ENCODE measurements at places on chromosomes 1 and 21.

DNA sequence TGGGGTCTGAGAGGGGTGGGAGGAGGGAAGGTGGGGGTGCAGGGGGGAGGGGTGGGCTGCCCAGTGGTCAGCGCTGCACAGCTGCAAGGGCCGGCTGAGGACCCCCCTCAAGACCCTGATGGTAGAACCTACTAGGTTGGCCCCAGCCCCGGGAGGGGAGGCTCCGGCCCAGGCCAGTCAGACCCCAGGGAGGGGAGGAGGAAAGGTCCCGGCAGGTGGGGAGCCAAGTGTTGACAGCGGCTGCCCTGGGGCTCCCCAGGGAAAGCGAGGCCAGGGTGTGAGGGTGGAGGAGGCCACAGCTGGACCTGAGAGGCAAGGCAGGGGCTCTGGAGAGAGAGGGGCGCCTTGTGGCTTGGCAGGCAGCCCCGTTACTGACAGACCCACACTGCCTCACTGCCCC lies 31.1 kb downstream of the MEGF6 start:
- no peak for DNase-seq

DNA sequence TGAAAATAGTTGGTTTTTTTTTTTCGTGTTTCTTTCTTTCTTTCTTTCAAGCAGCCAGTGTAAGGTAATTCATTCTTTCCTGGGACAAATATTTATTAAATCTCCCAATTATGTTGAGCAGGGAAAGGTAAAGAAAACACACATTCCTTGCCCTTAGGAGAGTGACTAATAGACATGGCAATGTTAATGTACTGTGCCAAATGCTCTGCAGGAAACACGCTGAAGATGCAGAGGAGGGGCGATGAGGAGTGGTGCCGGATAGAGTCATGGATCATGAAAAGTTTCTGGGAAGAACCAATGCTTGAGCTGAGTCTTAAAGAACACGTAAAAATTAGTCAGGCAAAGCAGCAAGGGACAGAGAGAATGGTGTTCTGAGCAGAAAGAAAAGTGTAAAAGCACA lies 199.2 kb downstream of the DNM3 start:
- no peak for DNase-seq

GRCh38 chr1:107724648-107725047 lies 240.3 kb downstream of the VAV3 start:
- no peak for DNase-seq

- DNase-seq, result no peak
Measured at GRCh38 chr1:175134500-175134899, 58.1 kb downstream of the KIAA0040 start.

DNA sequence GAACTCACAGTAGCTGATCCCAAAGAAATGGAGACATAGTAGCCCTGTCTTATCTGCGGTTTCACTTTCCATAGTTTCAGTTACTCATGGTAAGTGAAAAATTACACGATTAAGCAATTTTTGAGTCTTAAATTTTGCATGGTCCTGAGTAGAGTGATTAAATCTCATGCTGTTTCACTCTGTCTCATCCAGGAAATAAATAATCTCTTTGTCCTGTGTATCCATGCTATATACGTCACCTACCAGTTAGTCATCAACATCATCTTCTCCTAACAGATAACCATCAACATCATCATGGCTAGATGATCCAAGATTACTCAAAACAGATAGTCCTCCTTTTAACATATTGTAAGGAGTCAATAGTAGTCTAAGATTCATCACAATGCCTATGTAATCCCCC lies 1589.3 kb downstream of the BRINP3 start:
- no peak for DNase-seq

DNA sequence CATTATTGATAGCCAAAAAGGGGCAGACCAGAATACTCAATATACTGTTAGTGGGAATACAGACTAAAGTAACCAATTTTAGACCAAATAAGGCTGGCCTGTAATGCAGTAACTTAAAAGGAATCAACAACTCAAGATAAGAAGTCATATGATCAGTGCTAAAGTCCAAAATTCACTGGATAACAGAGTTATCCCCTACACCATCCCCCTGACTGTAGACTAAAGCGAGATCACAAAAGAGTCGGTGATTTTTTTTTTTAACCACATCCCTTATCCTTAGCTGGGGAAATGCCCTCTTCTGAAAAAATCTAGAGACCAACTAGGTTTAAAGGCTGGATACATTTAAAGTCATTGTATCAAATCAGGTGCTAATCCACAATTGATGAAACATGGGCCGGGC lies 7.7 kb downstream of the UBR4 start:
- no peak for DNase-seq

DNA sequence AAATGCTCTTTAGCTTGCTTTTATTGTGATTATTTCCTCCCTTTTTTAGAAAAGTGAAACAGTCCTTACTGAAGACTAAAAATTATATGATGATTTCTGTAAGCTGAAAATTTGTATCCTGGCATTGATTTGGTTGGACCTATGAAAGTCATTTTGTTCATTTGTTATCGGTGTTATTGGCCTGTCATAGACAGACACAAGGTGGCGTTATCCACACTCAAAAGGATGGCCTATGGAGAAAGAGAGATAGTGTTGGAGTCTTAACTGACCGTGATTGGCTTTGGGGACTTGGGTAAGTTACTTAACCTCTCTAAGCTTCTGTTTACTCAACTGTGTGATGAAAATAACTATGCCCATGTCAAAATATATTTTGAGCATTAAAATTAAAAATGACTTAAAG lies 203.6 kb upstream of the CHODL start:
- peak; percentile 92 for DNase-seq

- no peak for DNase-seq
Measured at GRCh38 chr1:26418865-26419349, 8.3 kb downstream of the LIN28A start.

DNA sequence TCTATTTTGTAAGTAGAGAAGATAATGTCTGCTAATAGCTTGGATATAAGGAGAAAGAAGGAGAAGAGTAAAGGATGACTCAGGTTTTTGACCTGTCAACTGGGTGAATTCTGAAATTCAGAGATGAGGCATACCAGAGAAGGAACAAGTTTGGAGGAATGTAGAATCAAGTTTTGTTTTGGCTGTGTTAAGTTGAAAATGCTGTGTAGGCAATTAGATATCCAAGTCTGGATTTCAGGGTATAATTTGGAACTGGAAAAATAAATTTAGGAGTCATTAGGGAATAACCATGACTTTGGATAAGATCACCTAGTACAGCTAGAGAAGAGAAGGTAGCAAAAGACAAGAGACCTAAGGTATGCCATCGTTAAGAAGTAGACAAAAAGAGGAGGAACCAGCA lies 22.4 kb upstream of the GNG4 start:
- DNase-seq, result no peak

DNA sequence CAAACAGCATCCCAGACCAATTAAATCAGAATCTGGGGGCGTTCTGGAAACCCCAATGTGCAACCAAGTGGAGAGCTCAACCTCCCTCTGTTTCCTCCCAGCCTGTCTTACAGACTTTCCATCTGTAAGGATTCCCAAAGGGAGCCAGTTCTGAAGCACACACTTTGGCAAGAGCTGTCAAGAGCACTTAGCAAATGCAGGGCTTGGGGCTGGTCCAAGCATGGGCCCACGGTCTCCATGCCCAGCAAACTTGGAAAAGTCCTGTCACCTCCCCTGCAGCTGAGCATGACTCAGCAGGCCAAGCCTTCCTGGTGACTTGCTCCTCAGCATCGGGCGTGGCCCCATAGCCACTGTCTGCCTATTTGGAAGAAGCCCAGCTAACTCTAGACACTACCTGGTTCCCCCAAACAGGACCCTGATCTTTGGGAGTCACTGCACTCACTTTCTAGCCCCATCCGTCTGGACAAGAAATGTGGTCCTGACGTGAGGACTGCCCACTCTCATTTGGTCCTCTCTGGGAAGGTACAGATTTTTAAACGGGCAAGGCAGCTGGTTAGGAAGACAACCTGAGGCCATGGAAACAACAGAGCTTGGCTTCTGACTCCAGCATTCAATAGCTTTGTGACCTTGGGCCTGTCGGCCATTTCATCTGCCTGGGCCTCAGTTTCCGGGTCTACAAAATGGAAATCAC lies 16.9 kb downstream of the SLC2A1 start:
- DNase-seq, result no peak

GRCh38 chr1:155651861-155652661 lies 36.5 kb downstream of the YY1AP1 start:
- peak; percentile 51 for DNase-seq

DNA sequence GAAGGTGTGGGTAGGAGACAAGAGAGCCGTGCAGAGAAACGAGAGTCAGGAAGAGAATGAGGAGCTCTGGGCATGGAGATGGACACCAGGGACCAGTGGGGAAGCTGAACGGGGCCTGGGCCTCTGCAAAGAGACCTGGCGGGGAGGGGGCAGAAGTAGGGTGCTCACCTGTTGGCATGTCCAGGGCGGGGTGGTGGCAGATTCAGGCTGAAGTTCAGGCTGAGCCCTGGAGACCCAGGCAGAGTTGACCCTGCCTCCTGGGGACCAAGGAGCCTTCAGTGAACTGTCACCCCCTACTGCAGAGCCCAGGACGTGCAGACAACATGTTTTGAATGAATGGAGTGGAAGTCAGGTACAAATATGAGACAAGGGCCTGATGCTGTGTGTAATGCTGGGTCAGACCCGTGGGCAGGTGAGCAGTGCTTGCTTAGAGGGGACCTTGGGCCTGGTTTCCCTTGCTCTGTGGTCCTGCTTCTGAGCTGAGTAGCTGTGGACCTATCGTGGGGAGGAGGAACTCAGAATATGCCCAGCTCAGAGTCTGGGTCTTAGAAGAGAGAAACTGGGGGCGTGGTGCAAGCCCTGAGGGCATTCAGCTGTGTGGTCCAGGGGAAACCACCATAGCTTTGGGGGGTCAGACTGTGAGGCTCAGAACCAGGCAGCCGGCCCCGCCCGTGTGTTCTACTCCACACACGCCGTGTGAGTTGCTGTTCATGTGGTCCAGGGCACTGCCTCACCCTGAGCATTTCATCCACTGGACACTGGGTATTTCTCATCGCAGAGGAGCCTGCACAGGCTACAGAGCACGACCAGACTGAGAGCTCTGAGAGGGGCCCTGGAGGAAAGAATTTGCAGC lies 21.3 kb upstream of the UMODL1 start:
- DNase-seq, result no peak

DNA sequence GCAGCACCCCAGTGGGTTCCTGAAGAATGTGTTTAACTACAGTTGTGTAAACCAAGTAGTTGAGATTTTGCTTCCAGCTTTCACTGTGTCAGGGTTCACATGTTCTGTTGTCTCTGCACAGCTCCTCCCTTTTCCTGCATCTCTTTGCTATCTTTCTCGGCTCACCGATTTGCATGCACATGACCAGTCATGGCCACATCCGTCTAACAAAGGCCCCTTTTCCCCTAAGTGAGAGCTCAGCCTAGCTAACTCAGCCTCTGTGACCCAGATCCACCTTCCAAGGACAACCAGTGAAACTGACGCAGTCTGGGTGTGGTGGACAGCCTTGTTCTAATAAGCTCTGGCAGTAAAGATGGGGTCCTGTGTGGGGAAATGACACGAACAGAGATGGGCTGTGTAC lies 101.1 kb downstream of the ZP4 start:
- DNase-seq, result no peak

- DNase-seq, result peak; percentile 74
Measured at GRCh38 chr21:21232320-21232719, 234.1 kb downstream of the NCAM2 start.

- peak; percentile 16 for DNase-seq
Measured at GRCh38 chr21:39263372-39263771, 50.1 kb downstream of the BRWD1 start.

DNA sequence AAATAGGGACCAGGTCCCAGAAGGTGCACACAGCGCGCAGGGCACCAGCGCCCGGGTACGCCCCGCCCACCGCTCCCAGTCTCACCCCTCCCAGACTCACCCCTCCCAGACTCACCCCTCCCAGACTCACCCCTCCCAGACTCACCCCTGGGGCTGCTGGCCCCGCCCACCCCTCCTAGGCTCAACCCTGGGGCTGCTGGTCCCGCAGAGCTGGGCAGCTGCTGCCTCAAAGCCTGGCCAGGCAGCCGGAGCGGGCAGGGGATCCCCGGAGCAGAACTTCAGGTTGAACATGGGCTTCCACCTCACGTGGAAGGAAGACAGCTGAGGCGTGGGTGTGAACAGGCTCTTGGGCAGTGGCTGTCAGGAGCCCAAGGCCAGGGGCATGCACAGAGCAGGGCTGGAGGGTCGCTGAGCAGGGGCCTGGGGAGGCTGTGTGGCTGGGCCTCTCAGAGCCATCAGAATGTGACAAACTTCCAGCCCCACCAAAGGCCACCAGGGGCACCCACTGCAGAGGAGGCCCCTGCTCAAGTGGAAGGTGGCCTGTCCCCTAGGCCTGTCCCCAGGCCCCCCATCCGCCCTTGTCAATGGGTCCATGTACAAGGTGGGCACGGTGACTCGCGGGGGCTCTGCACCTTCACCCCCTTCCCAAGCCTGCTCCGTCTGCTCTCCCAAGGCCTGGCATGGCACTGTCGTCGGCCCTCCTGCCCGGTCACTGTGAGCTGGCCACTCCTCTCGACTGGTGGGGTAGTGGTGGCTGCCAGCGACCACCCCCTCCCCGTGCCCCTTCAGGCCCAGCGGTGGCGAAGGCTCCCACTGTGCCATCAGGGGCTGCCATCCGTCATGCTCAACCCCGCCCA lies 20.4 kb upstream of the SUMO3 start:
- peak; percentile 73 for DNase-seq

DNA sequence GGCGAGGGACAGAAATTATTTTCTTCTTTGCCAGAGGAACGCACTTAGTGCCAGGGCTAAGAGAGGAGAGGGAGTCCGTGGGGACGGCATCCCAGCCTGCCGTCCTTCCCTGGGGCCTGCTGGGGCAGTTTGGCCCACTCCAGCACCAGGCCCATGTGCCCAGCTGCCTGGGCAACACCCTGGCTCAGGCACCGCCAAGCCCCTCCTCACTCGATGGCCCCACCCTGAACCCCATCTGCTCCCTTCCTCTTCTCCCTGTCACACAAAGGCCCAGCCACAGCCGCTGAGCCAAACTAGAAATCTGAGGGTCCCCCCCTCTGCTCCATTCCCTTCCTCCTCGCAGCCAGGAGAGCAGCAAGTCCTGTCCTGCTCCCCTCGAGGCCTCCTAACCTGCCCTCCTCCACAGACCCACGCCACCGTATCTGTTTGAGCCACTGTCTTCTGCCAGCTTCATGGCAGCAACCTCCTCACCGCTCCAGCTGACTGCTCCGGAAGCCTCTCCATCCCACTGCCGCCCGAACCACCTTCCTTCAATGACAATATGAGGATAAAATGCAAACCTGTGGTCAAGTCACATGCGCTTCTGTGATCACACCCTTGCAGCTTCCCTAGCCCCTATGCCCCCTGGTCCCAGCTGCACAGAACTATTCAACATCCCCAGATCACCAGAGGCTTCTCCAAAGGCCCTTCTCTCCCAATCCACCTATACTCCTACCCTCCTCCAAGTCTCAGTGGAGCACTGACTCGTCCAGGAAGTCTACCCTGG lies 8.4 kb upstream of the TNNI1 start:
- no peak for DNase-seq

GRCh38 chr1:53888681-53889080 lies 916 bp downstream of the YIPF1 start:
- DNase-seq, result no peak

DNA sequence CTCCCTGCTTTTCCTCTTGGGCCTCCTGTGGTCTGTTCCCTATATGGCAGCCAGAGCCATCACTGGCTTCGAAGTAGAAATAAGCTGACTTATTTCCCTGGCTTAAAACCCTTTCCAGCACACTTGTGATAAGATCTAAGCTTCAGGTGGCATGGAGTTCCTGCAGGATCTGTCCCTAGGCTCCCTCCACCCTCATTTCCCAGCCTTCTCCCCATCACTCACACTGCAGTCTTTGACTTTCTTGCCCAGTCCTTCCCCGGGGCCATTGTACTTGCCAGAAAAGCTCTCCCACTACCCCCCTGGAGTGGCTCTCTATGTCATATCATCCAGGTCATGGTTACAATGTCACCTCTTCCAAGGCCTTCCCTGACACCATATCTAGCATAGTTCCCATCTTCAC lies 55.8 kb downstream of the KCNJ6 start:
- DNase-seq, result no peak

GRCh38 chr1:24201941-24202440 lies 14.9 kb upstream of the IFNLR1 start:
- peak; percentile 81 for DNase-seq

Measured in NCI-H69 (cell line).